ENCODE measurements at places on chromosomes 2 and 18.

- DNase-seq = no peak
Observed at GRCh38 chr2:42051543-42052235, 3.9 kb downstream of the PKDCC start.

GRCh38 chr2:18251486-18251885 is 309.0 kb downstream of the RDH14 start:
- DNase-seq = no peak

DNA sequence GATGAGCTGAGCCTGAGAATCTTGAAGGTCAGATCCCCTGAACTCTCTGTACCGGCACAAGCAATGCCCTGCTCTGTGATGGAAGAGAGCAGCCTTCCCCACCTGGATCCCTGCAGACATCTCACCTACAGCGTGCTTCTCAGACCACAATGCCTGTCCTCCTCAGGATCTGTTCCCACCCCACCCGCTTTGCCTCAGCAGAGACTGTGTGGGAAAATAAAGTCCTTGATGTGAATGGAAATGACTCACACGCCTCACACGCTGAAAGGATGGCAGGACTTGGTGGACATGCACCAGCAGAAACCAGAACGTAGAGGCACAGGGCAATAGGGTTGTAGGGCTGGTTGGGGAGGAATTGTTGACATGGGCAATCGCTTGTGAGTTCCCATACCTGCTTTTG is 117.9 kb upstream of the POU3F3 start:
- DNase-seq = no peak

- DNase-seq = no peak
Observed at GRCh38 chr2:59249441-59250306, 1008.5 kb upstream of the FANCL start.

- DNase-seq = no peak
Observed at GRCh38 chr2:235563056-235563910, 69.4 kb downstream of the AGAP1 start.

DNA sequence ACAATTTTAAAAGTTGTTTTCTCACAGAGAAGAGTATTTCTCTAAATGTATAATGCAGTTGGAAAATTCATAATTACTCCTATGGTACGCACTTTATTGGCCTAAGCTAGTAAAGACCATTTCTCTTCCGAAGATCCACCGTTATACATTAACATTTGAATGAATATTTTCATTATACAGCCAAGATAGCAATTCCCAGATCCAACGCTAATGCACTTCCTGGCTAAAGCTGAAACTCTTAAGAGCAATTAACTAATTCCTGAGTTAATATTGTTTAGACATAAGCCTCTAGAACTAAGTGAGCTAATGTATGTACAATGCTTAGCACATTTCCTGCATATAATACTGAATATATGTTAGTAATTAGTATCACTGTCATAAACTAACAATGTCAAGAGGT is 56.2 kb downstream of the PDK1 start:
- no peak for DNase-seq

DNA sequence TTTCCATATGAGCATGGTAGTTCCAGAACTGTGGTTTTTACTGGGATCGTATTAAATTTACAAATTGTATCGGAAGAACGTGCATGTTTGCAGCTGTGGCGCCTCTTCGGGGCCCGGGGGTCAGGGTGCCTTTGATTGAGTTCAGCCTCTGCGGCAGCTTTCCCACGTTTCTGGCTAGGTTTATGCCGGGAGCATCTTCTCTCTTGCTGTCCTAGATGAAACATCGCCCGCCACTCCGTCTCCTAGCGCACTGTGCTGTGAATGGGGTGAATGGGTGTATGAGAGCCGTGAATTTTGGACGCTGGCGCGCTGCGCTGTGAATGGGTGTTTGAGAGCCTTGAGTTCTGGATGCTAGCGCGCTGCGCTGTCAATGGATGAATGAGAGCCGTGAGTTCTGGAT is 12.3 kb downstream of the PDCD1 start:
- DNase-seq = no peak

DNA sequence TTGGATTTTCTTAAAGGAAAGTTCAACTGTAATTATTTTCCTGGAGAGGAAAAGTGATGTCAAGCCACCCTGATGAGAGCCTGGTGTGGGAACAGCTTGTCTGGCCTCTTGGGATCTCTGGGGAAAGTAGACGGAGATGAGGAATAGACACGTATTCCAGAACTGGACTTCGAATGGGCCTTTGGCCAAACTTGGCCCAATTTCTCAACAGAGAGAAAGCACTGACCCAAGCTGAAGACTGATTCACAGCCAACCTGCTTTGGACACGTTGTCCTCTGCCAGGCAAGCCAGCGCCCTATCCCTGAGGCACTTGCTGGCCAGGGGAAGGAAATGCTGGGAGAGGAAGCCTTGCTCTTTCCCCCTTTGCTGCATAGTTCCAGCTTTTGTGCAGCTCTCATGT is 70.8 kb upstream of the CTAGE1 start:
- no peak for DNase-seq

DNA sequence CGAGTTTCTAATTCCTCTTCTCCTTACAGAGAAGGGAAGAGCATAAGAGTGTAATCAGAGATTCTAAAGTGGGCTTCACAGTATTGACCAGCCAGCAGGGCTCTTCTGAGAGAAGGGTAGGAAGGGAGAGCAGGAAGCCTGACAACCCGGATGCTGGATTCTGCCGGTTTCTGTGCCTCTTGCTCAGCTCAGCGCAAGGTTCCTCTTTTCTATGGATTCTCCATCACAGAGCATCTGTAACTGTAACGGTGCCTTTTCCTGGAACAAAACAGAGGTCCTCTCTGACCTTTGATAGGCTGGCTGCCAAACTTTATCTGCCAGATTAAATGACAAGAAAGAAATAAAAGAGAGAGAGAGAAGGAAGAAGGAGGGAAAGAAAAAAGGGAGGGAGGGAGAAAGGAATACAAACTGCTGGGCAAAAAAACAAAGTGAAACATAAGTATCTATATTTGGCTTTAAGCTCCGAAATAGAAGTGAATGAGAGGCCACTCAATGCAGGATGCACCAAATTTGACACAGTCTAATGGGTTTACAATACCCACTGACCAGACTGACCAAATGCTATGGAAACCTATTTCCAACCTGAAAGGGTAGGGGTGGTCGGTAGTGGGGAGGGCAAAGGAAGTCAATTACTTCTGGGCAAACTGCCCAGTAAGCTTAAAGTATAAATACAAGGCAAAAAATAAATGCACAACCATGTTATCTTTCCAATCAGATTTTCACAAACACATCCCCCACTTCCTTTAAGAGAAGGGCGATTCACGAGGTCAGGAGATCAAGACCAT is 59.2 kb downstream of the PIEZO2 start:
- DNase-seq = no peak

DNA sequence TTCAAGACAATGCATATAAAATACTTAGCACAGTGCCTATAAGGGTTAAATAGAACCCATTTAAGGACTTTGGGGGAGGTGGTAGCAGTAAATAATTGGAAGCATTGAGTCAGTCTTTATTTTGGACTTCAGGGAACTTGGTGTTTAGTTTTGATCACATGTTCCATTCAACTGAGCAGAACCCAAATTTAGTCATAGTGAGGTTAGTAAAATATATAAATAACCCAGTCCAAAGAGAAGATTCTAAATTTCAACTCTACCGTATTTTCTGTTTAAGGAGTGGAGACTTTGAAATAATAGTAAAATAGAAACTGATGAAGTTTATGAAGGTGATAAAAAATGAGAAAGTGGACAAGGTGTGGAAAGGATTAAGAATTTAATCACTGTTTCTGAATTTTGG is 19.7 kb downstream of the TWSG1 start:
- DNase-seq = no peak

DNA sequence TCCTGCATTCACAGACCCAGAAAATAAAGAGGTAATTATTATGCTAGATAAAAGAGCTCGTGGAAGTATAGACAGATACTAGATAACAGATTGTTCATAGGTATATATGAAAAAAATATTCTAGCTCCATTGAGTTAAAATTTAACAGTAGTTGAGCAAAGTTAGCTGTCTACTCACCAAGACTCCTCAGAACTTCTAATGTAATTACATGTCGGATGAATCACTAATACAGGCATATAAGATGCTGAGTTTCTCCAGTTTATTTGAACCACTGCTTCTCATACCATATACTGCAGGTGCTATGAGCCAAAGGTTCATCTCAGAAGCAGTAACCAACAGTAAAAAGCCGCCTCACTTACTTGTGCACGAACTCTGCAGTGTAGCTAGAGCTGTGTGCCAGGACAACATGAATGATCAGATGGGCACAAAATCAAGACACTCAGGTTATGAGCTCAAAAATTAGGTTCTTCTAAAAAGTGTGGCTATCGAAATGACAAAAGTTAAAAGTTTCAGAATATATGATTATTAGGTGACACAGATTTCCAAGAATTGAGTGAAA is 373.4 kb downstream of the NCKAP5 start:
- DNase-seq = no peak

All from left colon (tissue), 2 donors.